ENCODE measurements at places on chromosomes 5 and 9.

DNA sequence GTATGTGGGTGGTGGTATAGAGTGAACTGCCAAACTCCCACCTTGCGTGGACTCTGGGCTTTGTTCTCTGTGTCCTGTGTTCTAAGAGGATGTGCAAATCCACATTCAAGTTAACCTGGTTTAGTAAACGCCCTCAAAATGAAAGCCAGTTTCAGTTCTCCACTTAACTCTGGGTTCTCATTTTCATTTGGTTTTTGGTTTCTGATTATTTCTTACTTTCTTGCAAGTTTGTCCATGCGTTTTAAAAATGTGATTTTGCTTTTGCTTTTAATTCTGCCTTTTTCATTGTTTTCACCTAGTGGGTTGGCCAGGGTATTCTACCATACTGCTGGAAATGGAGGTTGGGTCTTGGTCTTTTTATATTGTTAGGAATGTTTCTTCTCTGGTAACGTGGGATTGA is 38.2 kb downstream of the GALNT10 start:
- H3K27me3 ChIP-seq, result no peaks in the 10 kb centered on the region
- DNase-seq, result no peak
- H3K36me3 ChIP-seq, result no peaks in the 10 kb centered on the region
- no peaks in the 10 kb centered on the region for H3K4me1 ChIP-seq
- no peak overlapping the region for H3K4me3 ChIP-seq

- H3K36me3 ChIP-seq, result no peaks in the 10 kb centered on the region
- peaks cover 15% of the 10 kb centered on the region for H3K4me1 ChIP-seq
- H3K27me3 ChIP-seq, result no peaks in the 10 kb centered on the region
Observed at GRCh38 chr9:122930541-122931225, 629 bp downstream of the ZBTB26 start.

DNA sequence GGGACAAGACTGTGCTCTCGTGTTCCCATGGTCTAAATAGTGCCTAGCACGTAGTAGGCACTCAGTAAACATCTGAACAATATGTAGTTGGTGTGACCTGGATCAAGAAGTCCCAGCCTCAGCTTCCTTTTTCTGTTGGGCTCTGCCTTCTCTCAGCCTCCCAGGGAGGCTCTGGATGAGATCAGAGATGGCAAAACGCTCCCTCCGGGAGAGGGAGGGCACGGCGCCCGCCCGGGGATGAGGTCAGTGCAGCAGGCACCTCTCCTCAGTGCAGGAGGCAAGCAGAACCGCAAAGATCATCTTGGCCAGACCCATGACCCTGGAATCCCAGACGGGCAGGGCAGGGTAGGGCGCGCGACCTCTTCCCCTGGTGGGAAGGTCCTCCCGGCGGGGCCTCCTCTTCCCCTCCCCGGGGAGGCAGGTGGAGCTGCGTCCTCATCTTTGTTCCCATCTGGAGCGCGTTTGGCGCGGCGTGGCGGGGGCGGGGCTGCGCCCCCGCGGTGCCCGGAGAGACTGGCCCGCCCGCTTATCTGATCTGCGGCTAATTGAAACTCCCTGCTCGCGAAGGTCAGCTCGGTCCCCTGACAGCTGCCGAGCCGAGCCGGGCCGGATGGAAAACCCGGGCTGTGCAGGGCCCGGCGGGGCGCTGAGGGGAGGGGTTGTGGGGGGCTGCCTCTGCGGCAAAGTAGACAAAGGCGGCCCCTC is 60.9 kb downstream of the CXXC5 start:
- no peak overlapping the region for H3K4me3 ChIP-seq
- DNase-seq, result peak; percentile 74
- H3K27ac ChIP-seq, result peak overlapping the region; percentile 68
- peaks cover 7% of the 10 kb centered on the region for H3K4me1 ChIP-seq
- no peaks in the 10 kb centered on the region for H3K36me3 ChIP-seq

- no peak for DNase-seq
- H3K27me3 ChIP-seq, result no peaks in the 10 kb centered on the region
- H3K4me1 ChIP-seq, result no peaks in the 10 kb centered on the region
- H3K27ac ChIP-seq, result no peak overlapping the region
- peaks cover 31% of the 10 kb centered on the region for H3K36me3 ChIP-seq
Observed at GRCh38 chr5:176337913-176338312, 23.7 kb downstream of the KIAA1191 start.

GRCh38 chr9:116873937-116874914 is 187.1 kb downstream of the TRIM32 start:
- H3K4me1 ChIP-seq, result no peaks in the 10 kb centered on the region
- no peak for DNase-seq
- no peak overlapping the region for H3K4me3 ChIP-seq
- no peak overlapping the region for H3K27ac ChIP-seq

DNA sequence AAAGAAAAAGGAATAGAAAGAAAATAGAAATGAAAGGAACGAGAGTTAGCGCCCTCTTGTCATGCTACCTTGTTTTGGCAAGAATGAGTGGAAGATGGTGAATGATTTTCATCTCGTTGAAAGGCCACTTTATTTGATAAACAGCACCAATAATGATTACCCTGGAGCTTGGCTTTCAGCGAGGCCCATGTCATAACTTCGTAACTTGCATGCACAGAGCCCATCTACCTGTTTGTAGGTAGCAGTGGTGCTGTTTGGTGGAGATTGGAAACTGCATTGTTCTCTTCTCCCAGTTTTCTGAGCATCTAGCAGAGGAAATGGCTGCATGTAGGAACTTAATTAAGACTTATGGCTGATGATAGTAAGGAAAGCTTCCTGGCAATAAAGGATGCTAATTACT is 59.3 kb downstream of the NPR3 start:
- no peaks in the 10 kb centered on the region for H3K4me1 ChIP-seq
- H3K4me3 ChIP-seq, result no peak overlapping the region
- no peaks in the 10 kb centered on the region for H3K36me3 ChIP-seq
- no peaks in the 10 kb centered on the region for H3K27me3 ChIP-seq
- H3K27ac ChIP-seq, result no peak overlapping the region

Measured in lung (tissue), 17 donors.